ENCODE measurements at places on chromosomes 3 and 15.

GRCh38 chr15:61974759-61975158 is 85.5 kb downstream of the VPS13C start:
- no peak for DNase-seq

- DNase-seq = peak; percentile 23
These were observed 237.4 kb upstream of the UMPS start for GRCh38 chr3:124492824-124493223.

- DNase-seq = no peak
These were observed 324.4 kb upstream of the CFAP20DC start for GRCh38 chr3:59374091-59374817.

GRCh38 chr15:73979636-73980035 is 12.5 kb downstream of the STOML1 start:
- DNase-seq = no peak
